ENCODE measurements at places on chromosomes 6 and 20.

- DNase-seq = no peak
These were observed 1666.3 kb downstream of the HACE1 start for GRCh38 chr6:103193413-103193812.

DNA sequence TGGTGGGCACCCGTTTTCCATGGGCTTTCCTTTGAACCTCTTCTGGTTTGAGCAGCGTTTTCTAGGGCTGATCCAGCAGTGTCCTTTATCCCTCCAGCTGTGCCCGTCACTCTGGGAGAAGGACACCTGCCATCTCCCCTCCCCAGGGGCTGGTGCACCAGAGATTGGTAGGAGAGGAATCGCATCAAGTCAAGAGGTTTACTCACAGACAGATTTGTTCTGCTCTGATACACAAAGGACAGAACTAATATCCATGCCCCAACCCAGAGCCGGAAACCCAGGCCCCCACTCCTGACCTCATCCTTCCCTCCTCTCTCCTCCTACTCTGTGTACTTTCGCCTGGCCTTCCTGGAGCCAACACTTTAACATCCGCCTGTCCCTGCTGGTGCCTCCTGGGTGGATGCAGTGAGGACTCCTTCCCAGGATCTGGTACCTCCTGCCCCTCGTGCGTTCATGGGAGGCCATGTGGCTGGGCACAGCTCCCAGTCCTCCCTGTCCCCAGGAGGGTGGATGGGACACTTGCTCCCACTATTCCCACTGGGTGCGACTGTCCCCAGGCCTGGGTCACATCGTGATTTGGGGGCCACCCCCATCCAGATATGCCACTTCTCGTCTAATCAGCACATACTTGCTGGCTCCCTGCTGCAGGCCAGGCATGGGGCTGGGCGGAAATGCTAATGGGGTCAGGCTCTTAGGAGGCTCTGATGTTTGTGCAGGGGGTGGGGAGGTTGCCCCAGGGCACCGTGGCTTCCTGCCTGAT is 286.3 kb downstream of the CDH4 start:
- no peak for DNase-seq

- no peak for DNase-seq
These were observed 980 bp upstream of the SALL4 start for GRCh38 chr20:51803148-51803854.

DNA sequence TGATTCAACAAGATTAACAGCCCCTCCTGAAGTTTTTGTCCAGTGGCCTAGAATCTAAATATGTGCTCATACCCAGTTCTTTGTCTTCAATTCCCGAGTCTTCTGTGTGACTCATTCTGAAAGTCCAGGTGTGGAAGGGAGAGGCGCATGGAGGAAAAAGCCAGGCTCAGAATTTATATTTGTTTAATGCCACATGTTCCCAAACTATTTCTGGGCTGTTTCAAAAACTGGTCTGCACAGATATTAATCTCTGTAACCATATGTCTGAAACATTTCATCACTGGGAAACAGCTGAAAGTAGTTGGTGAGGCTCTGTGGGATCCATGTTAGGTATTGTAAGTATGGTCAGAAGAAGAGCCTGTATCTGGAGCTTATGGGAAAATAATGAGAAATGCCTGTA is 266.0 kb downstream of the PAX1 start:
- no peak for DNase-seq

Measured in left kidney (tissue), 8 donors.